ENCODE measurements at places on chromosomes 1 and 21. TPM values are rescaled to one million over a fixed set of nuclear protein-coding genes. Genes with fewer than 3 reads are reported as not detected.

- no peaks in the 10 kb centered on the region for H3K27me3 ChIP-seq
- H3K36me3 ChIP-seq, result no peaks in the 10 kb centered on the region
- 0 out of 2 replicates have a peak, but pooled peaks cover 3% of the 10 kb centered on the region for H3K4me1 ChIP-seq
- no peak for DNase-seq
- H3K4me3 ChIP-seq, result peak overlapping the region; percentile 58
- H3K27ac ChIP-seq, result no peak overlapping the region
These were observed 1.1 kb upstream of the ST6GALNAC3 start for GRCh38 chr1:76073481-76073880.

- no peak overlapping the region for H3K4me3 ChIP-seq
- DNase-seq, result peak; percentile 35
- H3K27me3 ChIP-seq, result no peaks in the 10 kb centered on the region
- H3K4me1 ChIP-seq, result no peaks in the 10 kb centered on the region
These were observed 6.4 kb upstream of the ERI3 start for GRCh38 chr1:44361478-44361877.

GRCh38 chr1:82597649-82598048, 796.9 kb downstream of the ADGRL2 start:
- no peak overlapping the region for H3K27ac ChIP-seq
- no peak overlapping the region for H3K4me3 ChIP-seq
- no peaks in the 10 kb centered on the region for H3K36me3 ChIP-seq
- no peaks in the 10 kb centered on the region for H3K27me3 ChIP-seq

GRCh38 chr1:2789986-2790581, 11.4 kb downstream of the TTC34 start:
- H3K27ac ChIP-seq, result no peak overlapping the region
- H3K4me1 ChIP-seq, result no peaks in the 10 kb centered on the region
- DNase-seq, result no peak
- H3K27me3 ChIP-seq, result no peaks in the 10 kb centered on the region
- peaks cover 9% of the 10 kb centered on the region for H3K36me3 ChIP-seq

- H3K36me3 ChIP-seq, result peaks cover 9% of the 10 kb centered on the region
- H3K4me1 ChIP-seq, result no peaks in the 10 kb centered on the region
- no peak for DNase-seq
- no peak overlapping the region for H3K27ac ChIP-seq
- no peaks in the 10 kb centered on the region for H3K27me3 ChIP-seq
- no peak overlapping the region for H3K4me3 ChIP-seq
These were observed 22.9 kb downstream of the UMODL1 start for GRCh38 chr21:42093991-42094421.

DNA sequence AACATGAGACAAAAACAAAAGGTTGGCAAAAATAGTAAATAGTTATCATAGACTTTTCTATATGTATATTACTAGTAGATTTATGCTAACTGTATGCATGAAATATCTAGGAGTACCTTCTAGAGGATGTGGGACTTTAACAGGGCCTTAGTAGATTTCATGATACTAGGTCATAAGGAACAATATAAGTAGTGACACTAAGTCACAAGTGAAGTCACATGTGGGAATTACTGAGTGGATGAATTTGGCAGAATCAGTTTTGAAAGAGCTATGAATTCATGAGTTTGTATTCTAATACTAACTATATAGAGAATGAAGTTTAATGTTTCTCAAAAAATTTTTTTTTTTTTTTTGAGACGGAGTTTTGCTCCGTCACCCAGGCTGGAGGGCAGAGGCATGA, 53.1 kb upstream of the GPR25 start:
- no peaks in the 10 kb centered on the region for H3K4me1 ChIP-seq
- H3K4me3 ChIP-seq, result no peak overlapping the region
- H3K36me3 ChIP-seq, result peaks cover 14% of the 10 kb centered on the region
- no peak overlapping the region for H3K27ac ChIP-seq
- no peaks in the 10 kb centered on the region for H3K27me3 ChIP-seq
- no peak for DNase-seq

- H3K4me3 ChIP-seq, result no peak overlapping the region
- no peaks in the 10 kb centered on the region for H3K4me1 ChIP-seq
- H3K36me3 ChIP-seq, result no peaks in the 10 kb centered on the region
- H3K27ac ChIP-seq, result no peak overlapping the region
These were observed 71.7 kb downstream of the SNX7 start for GRCh38 chr1:98732985-98733781.

DNA sequence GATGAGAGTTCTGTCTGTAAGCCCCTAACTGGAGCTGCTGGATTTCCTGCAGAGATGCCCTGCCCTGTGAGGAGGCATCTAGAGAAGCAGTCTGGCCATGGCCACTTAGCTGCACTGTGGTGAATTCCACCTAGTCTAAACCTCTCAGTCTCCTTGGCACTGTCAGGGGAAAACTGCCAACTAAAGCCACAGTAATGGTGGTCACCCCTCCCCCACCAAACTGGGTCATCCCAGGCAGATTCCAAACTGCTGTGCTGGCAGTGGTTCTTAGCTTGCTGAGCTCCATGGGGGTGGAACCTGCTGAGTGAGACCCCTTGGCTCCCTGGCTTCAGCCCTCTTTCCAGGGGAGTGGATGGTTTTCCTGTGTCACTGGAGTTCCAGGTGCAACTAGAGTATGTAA, 740.6 kb downstream of the RWDD3 start:
- no peaks in the 10 kb centered on the region for H3K4me1 ChIP-seq
- H3K27me3 ChIP-seq, result no peaks in the 10 kb centered on the region
- H3K27ac ChIP-seq, result no peak overlapping the region
- DNase-seq, result peak; percentile 26

GRCh38 chr21:33433425-33434114, 30.4 kb downstream of the IFNGR2 start:
- H3K4me3 ChIP-seq, result no peak overlapping the region
- H3K4me1 ChIP-seq, result no peaks in the 10 kb centered on the region
- peaks cover 80% of the 10 kb centered on the region for H3K36me3 ChIP-seq
- DNase-seq, result no peak

DNA sequence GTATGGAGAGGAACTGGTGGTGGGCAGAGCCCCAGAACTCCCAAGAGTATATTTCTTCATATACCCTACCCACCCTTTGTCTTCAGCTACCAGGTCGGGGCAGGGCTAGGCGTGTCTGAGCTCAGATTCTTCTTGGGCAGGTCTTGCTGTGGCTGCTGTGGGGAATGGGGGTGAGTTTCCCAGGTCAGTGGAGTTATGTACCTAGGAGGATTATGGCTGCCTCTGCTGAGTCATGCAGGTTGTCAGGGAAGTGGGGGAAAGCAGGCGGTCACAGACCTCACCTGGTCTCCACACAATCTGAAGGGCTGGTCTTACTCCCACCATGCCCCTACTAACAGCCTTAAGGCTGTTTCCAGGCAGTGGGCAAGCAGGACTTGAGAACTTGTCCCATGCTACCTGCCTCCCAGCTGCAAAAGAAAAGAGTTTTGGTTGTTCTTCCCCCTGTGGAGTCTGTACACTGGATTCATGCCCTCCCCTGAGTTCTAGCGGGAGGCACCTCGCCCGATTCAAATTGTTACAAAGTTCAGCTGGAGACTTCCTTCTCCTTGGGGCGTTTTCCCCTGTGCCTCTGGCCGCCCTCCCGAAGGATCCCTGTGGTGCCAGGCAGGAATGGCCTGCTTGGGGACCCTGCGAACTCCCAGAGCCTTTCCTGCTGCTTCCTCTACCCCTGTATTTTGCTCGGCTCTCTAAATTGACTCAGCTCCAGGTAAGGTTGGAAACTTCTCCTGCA, 58.6 kb downstream of the NPHS2 start:
- peaks cover 3% of the 10 kb centered on the region for H3K4me1 ChIP-seq
- H3K36me3 ChIP-seq, result no peaks in the 10 kb centered on the region
- no peak for DNase-seq
- H3K4me3 ChIP-seq, result no peak overlapping the region

DNA sequence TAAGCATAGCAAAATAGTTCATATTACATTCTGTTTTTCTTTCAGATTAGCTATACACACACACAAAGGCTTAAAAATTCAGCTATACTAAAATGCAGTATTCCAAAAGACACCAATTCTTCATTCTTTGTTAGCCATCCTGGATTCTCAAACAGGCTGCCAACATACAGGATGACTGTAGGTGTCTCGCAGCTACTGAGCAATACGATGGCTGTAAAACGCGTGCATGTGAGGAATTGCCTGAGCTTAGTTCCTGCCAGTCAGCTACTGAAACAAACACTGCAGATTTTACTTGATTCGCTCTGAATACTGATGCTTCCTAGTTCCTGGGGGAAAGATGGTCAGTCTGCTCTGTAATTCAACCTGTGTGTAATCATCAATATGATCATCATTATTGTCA, 24.7 kb upstream of the HMGN1 start:
- H3K27me3 ChIP-seq, result no peaks in the 10 kb centered on the region
- peak; percentile 40 for DNase-seq
- no peaks in the 10 kb centered on the region for H3K36me3 ChIP-seq

CHD5 gene
- total RNA-seq, result 0.99 TPM

FNDC10 gene
- total RNA-seq, result 15.2 TPM

KRTAP12-2 gene
- total RNA-seq, result not detected

REN gene
- not detected for total RNA-seq

XCL1 gene
- 0.22 TPM for total RNA-seq

PRAMEF5 gene
- not detected for total RNA-seq
